Iris pigment epithelial cell (primary cell): ENCODE measurements at places on chromosomes 7 and 10.
A peak's percentile ranks its signal among the peaks of the same experiment; 100 is the strongest.

DNA sequence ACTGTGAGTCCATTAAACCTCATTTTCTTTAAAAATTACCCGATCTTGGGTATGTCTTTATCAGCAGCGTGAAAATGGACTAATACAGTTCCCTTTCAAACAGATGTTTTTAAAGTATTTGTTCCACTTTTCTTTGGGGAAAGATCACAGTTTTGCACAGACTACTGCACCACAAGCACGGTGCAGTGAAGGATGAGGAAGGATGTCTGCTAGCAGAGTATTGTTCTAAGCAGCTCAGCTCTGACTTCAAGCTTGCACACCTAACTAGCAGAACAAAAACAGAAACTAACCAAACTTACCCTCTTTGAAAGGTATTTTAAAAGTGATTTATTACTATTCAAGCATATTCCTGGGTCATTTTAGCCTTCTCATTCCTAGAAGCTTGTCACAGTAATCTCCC is 20.0 kb downstream of the THNSL1 start:
- DNase-seq, result no peak

DNA sequence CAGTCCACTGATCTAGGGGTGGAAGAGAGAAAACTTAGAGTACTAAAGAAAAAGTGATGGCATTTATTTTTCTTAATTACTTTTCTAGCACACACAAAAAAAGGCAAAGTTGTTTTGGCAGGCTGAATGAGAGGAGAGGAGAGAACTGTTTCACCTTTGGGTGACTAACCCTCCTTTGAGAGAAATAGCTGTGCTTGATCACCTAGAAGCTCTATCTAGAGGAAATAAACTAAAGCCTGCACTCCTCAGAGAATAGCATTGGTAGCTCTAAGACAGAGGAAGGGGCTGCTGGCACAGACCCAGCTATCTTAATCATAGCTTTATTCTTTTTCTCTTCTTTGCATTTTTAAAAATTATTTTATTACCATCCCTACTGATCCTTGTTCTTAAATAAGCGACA is 6.3 kb downstream of the TMEM243 start:
- no peak for DNase-seq

GRCh38 chr7:140518370-140519006 is 39.2 kb upstream of the MKRN1 start:
- DNase-seq, result no peak

DNA sequence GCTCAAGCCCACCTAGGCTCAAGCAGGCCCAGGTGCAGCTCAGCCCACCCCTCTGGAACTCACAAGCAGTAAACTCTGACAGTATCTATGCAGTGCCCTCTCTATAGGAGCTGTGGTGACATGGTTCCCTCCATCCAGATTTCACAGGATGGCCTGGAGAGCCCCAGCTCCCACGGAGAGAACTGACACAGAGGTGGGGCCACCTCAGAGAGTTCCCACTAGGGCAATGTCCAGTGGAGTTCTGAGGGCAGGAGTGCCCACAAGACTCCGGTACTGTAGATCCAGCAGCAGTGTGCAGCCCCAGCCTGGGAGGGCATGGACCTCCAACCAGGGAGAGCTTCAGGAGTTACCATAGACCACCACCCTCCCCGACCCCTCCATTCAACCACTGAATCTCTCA is 37.3 kb upstream of the CNPY1 start:
- DNase-seq, result no peak

GRCh38 chr10:124009231-124010015 is 84.0 kb downstream of the CHST15 start:
- no peak for DNase-seq

GRCh38 chr10:21803374-21803773 is 200.2 kb downstream of the DNAJC1 start:
- DNase-seq, result no peak

DNA sequence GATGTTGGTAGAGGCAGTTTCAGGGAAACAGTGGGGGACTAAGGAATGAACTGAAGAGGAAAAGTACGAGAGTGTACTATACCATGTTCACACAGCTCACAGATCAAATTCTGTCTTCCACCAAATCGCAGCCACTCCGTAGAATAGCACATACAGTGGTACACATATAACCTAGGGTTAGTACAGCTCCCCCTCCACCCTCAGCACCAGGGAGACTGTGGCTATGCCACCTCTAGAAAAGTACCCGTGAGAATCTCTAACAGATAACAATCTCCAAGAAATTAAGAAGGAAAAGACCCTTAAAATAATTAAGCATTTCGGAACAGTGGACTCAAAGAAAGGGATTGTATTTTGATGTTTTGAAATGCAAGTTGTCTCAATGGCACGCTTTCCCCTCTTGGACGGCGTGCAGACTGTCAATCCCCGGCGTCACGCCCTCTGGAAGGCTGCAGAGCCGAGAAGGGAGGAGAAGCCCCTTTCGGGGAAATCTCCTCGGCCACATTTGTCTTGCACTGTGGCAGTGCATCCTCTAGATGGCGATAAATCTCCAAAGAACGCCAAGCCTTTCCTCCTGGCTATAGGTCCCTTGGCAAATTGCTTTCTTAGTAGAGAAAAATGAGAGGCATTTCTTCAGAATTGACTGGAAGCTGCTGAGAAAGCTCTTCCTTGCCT is 345.0 kb downstream of the REEP3 start:
- peak; percentile 55 for DNase-seq

GRCh38 chr7:157846271-157846670 is 509.5 kb downstream of the DNAJB6 start:
- no peak for DNase-seq

DNA sequence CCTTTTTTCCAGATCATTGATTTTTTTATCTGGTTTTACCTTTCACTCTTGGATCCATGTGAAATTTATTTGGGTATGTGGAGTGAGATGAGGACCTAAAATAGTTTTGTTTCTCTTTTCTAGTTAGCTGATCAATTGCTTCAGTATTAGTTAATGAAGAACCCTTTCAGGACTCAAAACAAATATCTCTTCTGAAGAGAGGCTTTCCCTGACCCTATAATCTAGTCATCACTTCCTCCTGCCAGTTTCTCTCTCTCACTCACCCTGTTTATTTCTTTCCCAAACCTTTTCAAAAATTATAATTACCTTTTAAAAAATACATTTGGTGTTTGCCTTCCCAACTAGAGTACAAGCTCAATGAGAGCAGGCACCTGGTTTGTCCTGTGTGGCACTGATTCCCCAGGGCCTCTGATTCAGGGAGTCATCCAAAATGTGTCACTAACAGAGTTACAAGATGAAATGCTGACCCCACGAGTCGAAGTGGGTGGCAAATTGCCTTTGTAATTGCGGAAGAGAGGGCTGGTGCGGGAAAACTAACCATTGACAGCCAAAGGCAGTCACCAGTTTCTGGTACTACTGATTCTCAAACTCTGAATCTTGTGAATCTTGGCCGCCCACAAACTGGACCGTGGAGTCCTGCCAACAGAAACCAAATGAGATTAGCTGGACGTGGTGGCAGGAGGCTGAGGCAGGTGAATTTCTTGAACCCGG is 2.4 kb downstream of the TMEM140 start:
- no peak for DNase-seq

- no peak for DNase-seq
Measured at GRCh38 chr10:80164596-80164995, 32.1 kb downstream of the PLAC9 start.

DNA sequence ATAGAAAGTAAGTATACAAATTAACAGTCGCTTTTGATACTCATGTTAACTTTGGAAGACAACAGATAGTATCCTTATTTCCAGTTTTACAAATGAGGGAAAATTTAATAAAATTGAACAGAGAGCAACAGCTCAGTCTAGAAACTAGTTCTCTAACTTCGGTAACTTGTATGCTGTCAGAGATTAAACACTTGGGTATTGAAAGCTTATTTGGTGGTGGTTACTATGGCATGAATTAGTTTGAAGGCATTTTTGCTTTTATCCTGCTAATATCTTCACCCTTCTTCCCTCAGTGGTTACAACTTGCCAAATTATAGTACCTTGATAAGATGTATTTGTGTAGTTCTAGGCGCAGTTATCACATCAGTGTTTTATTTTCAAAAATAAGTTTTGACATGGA is 7.2 kb downstream of the WAC start:
- DNase-seq, result no peak

GRCh38 chr7:17520941-17521340 is 222.5 kb downstream of the AHR start:
- DNase-seq, result peak; percentile 73

GRCh38 chr7:130906575-130906974 is 172.6 kb upstream of the KLF14 start:
- DNase-seq, result no peak

DNA sequence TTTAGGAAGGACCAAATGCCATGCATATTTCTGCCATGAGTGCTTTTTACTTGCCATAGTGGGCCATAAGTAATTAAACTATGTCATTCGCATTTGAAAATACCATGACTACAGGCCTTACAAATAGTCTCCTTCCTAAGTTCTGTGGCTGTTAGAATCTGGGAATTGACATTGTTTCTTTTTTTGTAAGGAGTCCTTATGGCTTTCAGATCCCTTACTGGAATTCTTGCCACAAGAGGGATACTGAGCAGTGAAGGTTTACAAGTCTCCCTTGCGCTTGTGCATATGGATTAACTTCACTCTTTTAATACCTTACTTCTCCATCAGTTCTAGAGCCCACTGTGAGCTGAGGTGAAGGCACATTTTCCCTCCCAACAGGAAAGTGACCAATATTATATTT is 166.0 kb downstream of the NRG3 start:
- no peak for DNase-seq

DNA sequence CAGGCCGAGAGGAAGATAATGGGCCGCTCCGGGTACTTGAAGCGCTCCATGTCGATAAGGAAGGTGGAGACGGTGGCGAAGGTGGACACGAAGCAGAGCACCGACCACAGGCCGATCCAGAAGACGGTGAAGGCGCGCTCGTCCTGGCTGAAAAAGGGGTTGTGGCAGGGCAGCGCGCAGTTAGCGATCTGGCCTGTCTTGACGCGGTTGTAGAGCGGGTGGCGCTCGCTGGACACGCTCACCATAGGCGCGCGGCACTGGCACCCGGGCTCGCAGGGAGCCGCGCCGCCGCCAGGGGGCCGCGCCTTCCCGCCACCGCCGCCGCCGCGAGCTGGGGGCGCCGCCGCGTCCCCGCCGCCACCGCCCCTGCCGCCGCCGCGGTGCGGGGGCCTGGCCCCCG is 1.6 kb downstream of the FZD8 start:
- DNase-seq, result peak; percentile 73

DNA sequence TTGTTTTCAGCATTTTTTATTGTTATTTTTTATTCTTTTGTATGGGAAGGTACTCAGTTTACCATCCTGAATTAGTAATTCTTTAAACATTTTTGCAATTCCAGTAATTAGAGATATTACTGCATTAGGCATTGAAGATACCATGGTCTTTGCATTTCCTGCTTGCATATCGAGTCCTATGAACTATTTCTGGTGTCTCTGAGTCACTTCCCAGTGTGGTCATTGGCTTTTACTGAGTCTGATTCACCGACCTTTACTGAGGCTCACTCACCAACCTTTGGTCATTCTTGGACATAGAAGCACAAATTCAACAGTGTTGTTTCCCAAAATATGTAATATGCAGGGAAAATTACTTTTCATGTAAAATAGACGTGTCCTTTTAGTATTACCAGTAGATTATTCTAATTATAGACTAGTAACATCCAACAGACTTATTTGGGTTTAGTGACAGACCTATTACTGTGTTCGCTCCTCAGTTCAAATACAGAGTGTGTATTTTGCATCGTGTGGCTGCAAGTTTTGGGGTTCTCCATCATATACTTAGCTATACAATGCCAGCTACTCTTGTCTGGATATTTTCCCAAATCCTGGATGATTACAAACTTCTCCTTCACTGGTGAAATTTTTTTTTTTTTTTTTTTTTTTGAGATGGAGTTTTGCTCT is 180.7 kb upstream of the PRSS1 start:
- peak; percentile 94 for DNase-seq

GRCh38 chr7:50962281-50962883 is 179.7 kb upstream of the GRB10 start:
- DNase-seq, result no peak
